NCI-H1930 (cell line): ENCODE measurements at places on chromosomes 6 and 20.

GRCh38 chr6:95091823-95092436 is 485.4 kb upstream of the MANEA start:
- peak; percentile 4 for DNase-seq

DNA sequence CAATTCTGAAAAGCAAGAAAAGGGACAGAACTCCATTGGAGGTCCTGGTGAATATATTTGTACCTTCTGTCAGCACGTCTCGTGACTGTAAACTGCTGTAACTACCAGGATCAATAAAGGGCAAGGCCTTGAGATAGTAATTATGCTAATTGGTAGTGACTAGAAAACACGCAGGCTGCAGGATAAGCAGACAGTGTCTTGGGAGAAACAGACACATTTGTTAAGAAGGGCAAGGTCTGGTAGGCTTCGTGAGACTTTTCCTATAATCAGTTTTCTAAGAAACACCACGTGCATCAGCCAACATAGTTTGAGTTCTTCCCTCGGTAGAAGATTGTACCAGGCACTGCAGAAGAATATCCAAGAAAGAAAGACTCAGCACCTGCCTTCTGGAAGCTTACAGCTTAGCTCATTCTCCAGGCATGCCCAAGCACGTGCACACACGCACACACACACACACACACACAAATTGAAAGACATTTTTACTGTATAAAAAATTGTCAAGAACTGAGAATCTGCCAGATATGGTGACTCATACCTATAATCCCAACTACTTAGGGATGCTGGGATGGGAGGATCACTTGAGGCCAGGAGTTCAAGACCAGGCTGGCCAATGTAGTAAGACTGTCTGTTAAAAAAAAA is 167.0 kb upstream of the SASH1 start:
- no peak for DNase-seq

DNA sequence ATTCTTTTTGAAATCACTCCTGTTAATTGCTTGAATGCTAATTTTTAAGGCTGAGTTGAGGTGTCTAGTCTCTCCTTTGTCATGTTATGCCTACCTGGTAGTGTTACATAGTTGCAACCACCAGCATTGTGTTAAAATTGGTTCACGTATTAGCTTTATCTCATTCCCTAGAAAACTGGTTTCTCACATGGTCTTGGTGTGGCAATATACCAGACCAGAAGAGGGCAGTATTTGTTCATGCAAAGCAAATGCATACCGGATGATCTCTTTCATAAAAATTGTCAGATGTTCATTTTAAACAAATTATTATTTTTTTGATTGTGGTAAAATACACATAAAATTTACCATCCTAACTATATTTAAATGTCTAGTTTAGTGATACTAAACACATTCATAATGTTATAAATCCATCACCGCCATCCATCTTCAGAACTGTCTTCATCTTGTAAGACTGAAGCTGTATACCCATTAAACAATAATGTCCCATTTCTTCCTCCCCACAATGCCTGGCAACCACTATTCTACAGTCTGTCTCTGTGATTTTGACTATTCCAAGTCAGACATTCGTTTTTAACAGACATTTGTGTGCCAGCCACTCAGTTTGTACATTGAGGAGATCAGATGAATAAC is 92.8 kb downstream of the ATRN start:
- peak; percentile 63 for DNase-seq

DNA sequence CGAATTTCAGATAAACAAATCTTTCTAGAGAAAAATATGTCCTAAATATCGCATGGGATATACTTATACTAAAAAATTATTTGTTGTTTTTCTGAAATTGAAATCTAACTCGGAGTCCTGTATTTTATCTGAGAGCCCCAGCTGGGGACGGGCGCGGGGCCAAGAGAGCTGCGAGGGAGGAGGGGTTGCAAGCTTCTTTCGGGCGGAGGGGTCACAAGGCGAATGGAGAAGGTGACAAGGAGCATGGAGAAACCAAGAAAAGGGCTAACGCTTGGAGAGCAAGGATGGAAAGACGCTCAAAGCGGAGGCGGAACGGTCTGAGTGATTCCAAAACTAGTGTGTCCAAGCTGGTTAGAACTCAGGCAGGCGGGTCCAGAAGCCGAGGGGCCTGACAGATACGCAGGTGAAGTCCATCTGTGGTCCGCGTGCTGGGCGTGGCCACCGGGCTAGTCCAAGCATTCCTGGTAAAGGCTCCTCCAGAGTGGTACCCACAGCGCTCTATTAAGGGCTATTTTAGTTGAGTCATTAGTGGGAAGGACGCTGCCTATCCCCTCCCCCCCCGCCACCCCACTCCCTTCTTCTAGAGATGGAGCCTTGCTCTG is 41.5 kb upstream of the ZNFX1 start:
- peak; percentile 11 for DNase-seq

GRCh38 chr6:27279513-27280063 is 32.1 kb downstream of the PRSS16 start:
- DNase-seq, result no peak

GRCh38 chr20:35529552-35529951 is at the start of gene C20orf173:
Gene C20orf173, minus strand, starts transcription at chr20:35529652. Its CDS starts 279 bp downstream, at chr20:35529373.
- DNase-seq, result no peak
